Activated T-cell treated with anti-CD3 and anti-CD28 coated beads, Interleukin-2, amount 50 U/mL, for 72 hours (primary cell): ENCODE measurements at places on chromosomes 5 and 9.

DNA sequence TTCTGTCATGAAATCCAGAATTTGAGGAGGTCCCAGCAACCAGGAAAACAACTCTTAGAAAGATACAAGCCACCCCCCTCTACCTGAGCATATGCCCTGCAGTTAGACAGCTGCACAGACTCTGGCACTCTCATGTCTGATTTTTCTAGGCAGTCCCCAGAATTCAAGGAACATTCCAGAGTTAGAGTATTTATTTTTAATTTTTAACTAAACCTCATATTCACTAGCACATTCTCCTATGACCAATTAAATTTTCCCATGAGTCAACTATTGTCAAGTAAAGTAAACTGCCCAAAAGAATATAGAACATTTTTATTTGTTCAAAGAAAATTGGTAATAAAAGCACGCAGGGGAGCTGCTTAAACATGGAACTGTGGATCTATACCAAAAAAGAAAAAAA lies 490.5 kb upstream of the SEMA6A start:
- no peak for DNase-seq

- no peak for DNase-seq
Observed at GRCh38 chr9:103068753-103069152, 73.6 kb downstream of the CYLC2 start.

DNA sequence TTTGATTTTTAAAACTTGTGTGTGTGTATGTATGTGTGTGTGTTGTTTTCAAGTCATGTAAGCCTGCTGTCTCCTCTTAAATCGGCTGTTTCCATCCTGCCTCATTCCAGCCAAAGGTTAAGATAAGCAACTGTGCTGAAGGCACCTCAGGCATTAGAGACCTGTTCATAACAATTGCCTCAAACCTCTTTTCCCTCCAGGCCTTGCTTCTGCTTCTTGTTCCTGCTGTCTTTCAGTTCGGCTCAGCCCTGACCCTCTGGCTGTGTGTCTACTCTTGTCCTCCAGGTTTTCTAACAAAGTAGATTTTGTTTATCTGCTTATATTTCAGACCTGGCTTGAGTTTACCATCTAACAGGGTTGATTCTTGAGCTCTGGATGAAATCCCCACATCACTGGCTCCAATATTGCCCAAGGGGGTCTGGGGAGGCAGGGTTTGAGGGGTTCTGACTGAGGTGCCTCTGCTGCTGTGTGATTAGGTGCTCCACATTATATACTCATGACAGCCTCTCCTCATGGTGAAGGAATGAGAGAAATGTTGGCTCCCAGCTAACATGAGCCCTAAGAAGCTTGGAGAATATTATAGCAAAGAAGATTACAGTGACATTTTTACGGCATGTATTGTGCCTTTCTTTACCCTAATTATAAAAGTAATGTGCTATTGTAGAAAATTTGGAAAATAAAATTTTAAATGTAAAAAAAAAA lies 229.7 kb upstream of the PIK3R1 start:
- DNase-seq: no peak

DNA sequence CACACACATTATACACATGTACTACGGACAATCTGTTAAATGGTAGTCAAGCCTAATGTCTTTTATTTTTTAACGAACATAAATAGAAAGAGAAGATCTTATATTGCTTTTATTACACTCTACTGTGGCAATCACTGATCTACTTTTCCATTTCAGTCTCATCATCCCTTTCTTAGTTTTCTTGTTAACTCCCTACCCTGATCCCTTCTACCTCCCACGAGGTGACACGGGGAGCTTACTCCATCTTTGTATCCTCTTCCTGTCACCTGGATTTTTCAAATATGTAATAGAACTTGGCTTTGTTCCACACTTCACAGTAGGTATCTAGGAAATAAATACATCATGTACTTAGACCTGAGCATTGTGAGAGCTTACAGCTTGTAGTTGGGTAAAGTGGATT lies 211.0 kb downstream of the PIK3R1 start:
- DNase-seq: no peak

GRCh38 chr9:107727086-107727780 lies 237.7 kb upstream of the KLF4 start:
- no peak for DNase-seq

DNA sequence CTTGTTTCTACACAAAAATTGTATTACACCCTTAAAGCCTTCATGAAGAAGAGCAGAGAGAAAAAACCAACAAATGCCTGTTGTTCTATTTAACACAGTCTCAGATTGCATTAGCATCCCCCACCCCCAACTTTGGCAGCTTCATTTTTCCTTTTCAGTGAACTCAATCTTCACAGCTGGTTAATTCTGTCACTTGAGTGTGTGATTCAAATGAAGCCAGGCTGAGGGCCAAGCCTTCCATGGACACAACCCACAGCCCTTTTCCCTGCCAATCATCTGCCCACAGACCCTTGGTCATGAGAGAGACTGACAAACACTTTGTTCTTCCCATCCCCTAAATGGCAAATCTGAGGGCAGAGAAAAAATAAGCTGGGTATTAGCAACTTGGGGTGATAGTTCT lies 217.5 kb upstream of the NMUR2 start:
- no peak for DNase-seq

DNA sequence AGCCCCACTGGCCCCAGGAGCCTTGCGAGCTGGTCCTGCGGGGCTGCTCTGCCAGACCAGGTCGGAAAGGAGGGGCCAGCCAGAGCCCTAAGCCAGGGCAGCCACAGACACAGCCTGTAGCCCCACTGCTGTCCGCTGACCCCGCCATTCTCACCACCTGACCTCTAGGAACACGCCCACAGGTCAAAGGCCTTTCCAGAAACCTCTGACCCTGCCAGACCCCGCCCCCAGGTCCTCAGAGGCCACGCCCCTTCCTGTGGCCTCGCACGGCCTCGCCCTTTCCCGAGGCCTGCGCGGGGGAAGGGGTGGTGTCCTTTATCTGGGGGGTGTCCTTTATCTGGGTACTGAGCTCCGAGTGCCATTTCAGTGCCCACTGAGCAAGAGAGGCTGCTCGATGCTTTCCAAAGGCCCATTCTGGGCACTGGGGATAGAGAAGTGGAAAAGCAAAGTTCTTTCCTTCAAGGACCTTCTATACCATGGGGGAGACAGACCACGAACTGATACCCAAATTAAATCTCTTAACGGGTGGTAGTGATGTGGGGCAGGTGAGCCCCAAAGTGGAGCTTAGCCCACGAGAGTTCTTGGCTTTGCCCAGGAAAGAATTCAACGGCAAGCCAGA lies 46.5 kb downstream of the P4HA2 start:
- DNase-seq: no peak

DNA sequence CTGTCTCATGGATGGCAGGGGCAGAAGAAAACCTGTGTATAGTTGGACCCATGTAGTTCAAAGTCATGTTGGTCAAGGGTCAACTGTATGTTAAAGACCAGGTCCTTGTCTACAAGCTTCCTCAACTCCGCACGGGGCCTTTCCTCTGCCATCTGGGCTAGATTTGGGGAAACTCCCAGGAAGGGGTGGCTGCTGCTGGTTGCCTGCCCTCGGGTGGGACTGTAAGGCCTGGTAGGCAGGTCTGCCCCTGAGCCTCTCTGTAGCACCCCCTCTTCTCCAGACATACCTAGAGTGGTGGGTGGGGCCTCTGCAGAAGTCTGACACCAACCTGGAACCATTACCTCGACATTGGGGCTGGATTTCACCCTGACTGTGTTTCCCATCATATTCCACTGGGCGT lies 15.2 kb downstream of the ENHO start:
- DNase-seq: no peak

DNA sequence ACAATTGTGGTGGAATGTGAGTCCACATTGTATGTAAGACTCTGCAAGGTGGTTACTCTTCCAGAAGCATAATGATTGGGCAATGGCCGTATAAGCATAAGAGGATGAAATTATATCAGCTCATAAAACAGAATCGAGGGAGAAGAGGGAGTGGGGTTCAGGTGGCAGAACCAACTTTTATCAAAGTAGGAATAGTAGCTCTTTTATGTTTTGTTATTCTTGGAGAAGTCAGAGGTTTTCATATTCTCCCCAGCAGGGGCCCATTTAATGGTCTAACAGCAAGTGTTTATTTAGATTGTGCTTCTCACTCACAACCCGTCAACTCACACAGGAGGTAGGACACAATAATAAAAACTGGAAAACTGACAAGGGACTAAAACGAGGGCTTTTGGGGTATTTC lies 291.3 kb upstream of the CD180 start:
- no peak for DNase-seq

- DNase-seq: no peak
Observed at GRCh38 chr5:176793343-176793699, 17.0 kb upstream of the UNC5A start.

DNA sequence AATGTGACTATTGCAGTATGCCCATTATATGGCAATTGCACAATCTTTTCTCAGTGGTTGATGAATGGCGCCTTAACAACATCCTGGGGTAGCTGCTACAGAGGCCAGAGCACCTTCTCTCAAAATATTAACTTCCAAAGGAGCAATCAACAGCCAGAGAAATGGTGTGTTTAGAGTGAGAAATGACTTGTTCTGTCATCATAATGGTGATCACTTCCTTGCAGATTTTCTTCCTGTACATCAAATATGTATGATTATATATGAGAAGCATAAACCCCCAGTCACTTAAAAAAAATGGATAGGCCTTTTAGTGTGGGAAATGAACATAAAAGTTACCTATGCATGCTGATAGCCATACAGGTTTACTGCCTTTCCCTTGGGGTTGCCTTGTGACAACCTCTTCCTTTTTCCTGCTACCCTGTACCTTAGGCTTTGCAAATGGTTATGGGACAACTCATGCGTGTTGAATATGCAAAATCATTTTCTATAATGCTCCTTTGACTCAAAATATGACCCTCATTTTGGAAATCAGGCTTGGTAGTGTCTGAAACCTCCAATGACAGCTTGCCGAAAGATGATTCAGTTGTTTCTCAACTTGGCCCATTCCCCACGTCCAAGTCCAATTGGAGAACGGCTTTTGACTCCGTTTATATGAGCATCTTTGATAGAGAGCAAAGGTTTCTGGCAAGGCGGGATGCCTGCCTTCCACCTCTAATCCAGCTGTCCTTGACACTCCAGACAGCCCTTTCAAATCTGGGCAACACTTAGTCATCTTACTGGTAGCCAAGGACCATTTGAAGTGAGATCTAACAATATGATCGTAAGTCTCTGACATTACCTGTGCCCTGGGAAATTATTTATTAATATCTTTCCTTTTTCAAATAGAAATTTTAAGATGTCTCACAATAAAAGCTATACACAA lies 69.3 kb downstream of the SLC1A1 start:
- DNase-seq: no peak
